Stimulated activated CD8-positive, alpha-beta memory T cell treated with anti-CD3 and anti-CD28 coated beads, Interleukin-2, amount 100 ng/mL, for 48 hours (primary cell): ENCODE measurements at places on chromosomes 1 and 21.

GRCh38 chr1:216533776-216534175 lies 110.5 kb upstream of the USH2A start:
- DNase-seq = no peak

DNA sequence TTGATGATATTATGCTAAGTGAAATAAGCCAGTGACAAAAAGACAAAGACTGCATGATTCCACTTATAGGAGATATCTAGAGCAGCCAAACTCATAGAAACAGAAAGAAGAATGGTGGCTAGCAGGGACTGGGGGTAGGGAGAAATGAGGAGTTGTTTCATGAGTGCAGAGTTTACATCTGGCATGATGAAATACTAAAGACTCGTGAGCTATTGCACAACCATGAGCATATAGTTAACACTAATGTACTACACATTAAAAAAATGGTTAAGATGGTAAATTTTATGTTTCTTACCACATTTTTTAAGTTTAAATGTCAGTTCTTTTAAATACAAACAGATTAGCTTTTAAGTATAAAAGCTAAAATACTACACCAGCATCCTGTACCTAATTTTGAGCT lies 57.8 kb downstream of the ESRRG start:
- DNase-seq = no peak

- no peak for DNase-seq
These were observed 45.4 kb upstream of the MPZL1 start for GRCh38 chr1:167676205-167676915.

DNA sequence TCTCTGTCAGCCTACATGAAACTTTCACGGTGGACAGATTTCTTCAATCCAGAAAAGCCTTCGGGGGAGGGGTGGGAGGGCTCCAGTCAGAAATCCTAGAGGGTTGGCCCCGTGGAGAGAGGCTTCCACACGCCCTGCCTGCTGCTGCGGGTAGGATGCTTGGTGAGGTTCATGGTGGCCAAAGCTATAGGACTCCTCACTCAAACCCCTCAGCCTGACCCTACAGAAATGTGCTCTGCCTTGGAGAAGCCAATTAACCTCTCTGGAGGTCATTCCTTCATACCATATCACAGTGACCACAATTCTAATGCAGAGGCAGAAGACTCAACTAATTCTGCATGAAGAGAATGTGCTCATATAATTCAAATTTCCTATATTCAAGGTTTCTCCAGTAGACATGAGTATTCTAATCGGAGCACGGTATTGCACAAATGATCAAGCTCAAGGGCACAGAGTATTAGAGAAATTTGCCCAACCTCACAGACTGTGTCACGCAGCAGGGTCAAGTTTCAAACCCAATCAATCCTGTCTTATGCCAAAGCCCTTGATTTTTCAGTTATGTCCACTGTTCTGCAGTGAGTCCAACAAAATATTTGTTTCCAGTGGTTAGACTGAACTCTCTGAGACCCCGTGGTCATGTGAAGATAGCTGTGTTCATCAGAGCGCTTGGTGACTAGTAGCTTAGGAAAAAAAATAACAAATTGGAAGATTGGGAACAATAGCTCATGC lies 104.8 kb downstream of the TOMM20 start:
- no peak for DNase-seq

- no peak for DNase-seq
These were observed 5.7 kb downstream of the DUSP23 start for GRCh38 chr1:159786465-159786864.

- no peak for DNase-seq
These were observed 42.5 kb downstream of the ERI3 start for GRCh38 chr1:44312399-44313196.

GRCh38 chr1:110259770-110260169 lies 49.7 kb downstream of the KCNC4 start:
- DNase-seq = no peak

GRCh38 chr1:45929257-45929687 lies 125.9 kb downstream of the MAST2 start:
- DNase-seq = no peak

DNA sequence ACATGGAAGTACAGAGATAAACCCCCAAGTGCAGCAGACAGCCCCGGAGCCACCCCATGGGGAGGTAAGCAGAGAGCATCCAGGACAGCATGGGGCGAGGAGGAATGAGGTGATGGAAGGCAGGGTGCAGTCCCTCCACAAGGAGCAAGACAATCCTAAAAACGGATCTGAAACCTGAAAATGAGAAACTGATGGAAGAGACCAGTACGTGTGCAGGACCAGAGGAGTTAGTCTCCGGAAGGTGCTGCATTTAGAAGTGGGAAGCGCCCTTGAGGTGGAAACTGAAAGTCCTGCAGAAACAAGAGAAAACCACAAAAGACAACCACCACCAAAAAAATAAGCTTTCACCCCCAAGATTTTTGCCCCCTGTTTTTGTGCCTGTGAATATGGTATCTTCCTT lies 17.4 kb upstream of the DDOST start:
- no peak for DNase-seq

DNA sequence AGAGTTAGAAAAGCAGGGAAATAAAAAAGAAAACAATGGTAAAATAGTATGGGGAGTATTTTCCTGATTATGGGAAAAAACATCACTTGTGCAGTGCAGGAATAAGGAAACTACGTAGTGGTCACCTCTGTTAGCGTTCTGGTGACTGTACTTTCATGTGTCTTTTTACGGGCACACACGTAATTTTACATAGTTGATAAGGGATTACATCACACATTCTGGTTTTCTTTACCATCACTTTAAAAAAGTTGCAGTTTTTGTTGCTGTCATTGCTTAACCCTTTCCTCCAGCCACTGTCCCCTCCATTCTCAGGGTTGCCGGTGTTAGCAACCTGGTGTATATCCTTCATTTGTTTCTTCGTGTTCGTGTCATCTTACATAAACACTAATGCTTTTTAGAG lies 35.1 kb downstream of the CNIH3 start:
- DNase-seq = no peak

DNA sequence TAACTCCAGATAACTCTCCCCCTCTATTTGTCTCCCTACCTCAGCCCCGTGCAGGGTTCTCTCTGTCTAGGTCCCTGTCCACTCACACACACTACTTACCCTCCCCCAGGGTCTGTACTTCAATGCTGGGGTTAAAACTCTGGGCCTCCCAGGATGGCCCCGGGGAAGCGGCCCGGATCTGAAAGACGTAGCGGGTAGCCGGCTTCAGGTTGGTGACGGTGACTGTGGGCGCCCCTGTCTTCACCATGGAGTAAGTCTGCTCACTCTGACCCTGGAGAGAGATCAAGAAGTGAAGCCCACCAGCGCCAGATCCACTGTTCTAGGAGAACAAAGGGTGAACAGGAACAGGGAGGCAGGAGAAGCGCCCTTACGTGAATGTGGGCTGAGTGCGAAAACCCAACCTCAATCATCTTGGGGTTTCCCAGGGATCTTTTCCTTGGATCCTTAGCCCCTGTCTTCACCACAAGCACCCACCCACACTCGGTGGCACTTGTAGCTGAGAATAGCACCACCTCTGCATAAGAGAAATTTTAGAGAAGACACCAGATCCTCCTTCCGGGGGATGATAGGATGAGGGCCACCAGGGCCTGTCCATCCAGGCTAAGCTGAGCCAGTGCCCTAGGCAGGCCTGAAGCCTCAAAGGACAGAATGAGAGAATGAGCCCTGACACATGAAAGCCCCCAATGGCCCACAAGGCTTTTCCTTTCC lies 33.5 kb downstream of the EPHA10 start:
- no peak for DNase-seq

DNA sequence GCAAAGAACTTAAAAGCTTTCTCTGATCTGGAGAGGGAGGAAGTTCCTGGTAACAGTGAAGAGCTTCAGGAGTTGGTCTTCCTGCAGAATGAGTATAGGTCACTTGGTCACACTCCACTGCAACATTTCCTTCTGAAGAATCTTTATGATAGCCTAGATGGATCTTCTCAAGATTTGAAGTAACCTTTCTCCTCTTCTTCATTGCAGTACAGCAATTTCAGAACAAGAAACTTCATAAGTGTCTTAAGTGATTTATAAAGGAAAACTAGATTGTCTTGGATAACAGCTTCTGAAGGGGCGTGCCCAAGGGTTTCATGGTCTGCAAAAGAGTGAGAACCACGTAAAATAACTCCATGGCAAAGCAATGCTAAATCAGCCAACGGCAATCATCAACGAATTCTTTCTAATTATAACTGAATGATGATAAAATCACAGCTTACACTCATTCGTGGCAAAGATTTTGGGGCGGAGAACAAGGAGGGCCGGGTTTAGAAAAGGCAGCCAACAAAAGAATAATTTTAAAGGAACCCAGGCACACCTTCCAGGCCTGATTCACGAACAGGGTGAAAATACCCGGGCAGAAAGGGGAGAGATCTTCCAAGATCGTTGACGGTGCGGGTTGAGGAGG lies 53.9 kb upstream of the ASPM start:
- no peak for DNase-seq

GRCh38 chr1:4637616-4638344 lies 16.6 kb upstream of the AJAP1 start:
- DNase-seq = no peak

DNA sequence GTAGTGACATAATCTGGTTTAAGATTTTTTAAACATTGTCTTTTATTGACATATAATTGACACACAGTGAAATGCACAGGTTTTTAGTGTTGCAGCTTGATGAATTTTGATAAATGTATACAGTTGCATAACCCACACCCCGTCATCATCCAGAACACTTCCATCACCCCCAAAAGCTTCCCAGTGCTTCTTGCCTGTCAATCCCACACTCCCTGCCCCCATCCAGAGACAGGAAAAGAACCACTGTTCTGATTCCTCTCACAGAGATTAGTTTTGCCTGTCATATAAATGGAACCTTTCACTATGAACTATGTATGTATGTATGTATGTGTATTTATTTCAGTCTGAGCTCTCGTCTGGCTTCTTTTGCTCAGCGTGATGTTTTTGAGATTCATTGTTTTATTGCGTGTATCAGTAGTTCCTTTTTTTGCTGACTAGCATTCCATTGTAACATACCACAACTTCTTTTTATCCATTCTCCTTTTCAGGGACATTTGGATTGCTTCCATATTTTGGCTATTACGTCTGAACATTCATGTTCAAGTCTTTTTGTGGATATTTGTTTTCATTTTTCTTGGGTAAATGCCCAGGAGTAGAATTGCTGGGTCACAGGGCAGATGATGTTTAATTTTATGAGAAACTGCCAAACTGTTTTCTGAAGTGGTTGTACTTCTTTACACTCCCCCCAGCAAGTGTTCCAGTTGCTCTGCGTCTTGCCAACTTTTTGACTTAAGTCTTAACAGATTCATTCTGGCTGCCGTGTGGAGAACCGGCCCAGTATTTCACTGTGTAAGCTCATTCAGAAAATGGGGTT lies 8.7 kb downstream of the UBIAD1 start:
- DNase-seq = no peak

DNA sequence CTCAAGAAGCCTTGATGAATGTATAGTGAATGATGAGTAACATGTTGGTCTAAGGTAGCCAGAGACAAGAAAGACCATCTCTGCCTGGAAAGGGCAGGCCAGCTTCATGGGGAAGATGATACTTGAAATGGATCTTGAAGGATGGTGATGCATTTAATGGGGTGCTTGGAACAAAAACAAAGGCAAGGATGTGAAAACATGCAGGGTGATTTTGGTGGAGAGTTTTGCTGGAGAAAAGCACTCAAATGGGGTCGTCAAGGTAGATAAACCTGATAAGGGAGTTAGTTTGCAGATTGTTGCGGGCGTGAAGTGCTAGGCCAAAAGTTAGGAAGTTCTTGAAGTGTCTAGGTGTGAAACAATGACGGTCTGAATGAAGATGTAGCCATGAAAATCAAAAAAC lies 205.4 kb downstream of the HLX start:
- DNase-seq = no peak

- no peak for DNase-seq
These were observed 7.8 kb downstream of the OBSCN start for GRCh38 chr1:228215663-228216116.

GRCh38 chr1:118042501-118042900 lies 113.0 kb downstream of the WDR3 start:
- no peak for DNase-seq

DNA sequence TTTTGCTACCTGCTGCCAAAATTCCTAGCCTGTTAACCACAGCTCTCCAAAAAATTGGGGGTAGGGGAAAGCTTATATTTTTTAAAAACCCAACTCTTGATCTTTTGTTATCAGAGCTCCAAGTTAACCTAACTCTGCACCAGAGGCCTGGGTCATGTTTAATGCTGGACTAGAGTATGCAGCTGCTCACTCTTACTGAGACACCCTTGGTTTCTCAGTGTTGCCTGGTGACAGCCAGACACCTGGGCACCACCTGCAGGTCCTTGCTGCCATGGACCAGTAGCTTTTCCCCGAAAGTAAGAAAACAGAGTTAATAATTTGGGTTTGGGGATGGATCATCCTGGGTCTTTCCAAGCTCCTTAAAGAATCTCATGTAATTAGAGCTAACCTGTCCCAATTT lies 30.1 kb downstream of the KCNJ6 start:
- DNase-seq = no peak

DNA sequence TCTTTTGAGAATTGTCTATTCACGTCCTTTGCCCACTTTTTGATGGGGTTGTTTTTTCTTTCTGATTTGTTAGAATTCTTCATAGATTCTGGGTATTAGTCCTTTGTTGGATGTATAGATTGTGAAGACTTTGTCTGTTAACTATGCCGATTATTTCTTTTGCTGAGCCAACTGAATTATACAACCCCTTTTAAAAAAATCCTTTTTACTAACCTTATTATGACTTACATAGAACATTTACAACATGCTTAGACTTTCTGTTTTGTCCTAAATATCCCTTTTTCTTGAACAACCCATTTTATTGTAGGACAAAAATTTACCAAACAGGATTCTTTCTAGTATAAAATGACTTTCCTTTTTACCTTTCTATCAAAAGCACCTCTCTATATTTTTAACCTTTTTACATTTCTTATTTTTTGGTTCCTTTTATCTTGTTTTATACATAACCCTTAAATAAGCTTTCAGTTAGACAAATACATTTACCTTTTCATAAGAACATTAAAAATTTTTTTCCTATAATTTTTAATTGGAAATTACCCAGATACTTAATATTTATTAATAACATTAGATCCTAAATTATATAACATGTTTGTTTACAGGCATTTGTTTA lies 70.4 kb upstream of the TTLL7 start:
- no peak for DNase-seq

GRCh38 chr1:78426408-78426807 lies 64.4 kb upstream of the PTGFR start:
- no peak for DNase-seq

DNA sequence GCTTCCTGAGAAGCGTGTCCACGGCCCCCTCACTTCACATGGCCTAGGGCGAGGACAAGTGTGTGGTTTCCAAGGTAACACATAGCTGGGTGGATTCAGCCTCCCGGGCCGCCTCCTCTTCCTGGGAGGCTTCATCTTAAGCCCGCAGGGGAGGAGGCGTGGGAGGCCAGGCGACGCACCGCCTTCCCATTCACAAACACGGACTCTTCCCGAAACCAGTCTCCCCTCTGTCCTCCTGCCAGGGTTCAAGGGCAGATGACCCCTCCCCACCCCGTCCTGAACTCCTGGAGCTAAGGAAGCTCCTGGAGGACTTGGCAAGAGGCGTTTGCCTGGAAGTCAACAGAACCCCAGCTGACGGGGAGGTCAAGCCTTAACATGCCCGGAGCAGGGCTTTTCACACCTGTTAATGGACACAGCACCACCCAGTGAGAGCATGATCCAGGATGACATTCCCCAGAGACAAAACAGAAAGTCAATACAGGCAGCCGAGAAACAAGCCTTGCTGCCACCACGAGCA lies 56.7 kb downstream of the KCNN3 start:
- DNase-seq = no peak

- no peak for DNase-seq
These were observed 93.9 kb downstream of the GLIS1 start for GRCh38 chr1:53644909-53645689.
